Activated CD4-positive, alpha-beta T cell treated with anti-CD3 and anti-CD28 coated beads for 48 hours (primary cell): ENCODE measurements at places on chromosomes 12 and 14.

- no peak for DNase-seq
Measured at GRCh38 chr12:104106965-104107364, 31.0 kb downstream of the NFYB start.

DNA sequence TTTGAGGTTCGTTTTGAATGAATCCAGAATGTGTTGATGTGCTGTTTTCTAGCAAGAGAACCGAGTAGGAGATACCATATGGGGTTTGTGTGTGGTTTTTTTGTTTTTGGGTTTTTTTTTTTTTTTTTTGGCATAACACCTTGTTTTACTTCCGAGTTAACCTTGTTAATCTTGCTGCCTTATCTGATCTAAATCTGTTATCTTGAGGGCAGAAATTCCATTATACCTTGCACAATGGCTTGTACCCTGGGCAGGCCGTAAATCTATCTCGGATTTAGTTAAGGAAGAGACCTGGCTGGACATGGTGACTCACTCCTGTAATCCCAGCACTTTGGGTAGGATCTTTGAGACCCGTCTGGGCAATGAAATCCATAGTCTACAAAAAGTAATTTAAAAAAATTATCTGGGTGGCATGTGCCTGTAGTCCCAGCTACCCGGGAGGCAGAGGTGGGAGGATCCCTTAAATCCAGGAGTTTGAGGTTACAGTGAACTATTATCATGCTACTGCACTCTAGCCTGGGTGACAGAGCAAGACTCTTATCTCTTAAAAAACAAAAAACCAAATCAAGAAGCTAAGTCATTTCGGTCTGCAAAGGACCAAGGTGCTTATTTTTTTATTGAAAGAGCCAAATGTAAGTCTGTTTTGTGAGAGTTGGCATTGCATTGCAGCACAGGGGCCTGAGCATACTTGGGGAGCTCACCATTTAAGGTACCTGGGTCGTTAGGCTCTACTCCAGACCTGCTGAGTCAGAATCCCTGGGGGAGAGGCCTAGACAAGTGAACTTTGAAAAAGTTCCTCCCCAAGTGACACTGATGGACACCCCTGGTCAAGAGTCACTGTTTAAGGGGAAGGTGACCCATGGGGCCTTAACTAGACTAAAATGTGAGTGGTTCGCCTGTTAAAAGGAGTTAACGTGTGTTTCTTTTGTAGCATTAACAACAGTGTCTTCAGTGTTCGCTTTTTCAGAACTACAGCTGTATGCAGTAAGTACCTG is 6.7 kb downstream of the DLST start:
- DNase-seq = no peak

DNA sequence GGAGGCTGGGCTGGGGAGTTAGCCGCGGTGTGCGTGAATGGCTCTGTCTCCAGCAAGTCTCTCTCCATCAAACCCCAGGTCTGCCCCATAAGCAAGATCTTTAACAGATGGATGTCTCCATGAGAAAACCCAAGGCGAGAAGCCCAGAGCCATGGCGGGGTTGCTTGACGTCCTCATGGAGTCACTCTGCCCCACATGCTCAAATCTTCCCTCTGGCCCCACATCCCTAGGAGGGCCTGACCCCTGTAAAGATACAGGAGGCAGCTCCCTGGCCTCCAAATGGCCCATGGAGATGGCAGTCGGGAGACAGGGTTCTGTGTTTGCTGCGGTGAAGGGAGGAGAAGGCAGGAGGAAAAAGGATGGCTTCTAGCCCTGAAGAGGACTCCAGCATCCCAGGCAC is 49.3 kb downstream of the C14orf132 start:
- no peak for DNase-seq

DNA sequence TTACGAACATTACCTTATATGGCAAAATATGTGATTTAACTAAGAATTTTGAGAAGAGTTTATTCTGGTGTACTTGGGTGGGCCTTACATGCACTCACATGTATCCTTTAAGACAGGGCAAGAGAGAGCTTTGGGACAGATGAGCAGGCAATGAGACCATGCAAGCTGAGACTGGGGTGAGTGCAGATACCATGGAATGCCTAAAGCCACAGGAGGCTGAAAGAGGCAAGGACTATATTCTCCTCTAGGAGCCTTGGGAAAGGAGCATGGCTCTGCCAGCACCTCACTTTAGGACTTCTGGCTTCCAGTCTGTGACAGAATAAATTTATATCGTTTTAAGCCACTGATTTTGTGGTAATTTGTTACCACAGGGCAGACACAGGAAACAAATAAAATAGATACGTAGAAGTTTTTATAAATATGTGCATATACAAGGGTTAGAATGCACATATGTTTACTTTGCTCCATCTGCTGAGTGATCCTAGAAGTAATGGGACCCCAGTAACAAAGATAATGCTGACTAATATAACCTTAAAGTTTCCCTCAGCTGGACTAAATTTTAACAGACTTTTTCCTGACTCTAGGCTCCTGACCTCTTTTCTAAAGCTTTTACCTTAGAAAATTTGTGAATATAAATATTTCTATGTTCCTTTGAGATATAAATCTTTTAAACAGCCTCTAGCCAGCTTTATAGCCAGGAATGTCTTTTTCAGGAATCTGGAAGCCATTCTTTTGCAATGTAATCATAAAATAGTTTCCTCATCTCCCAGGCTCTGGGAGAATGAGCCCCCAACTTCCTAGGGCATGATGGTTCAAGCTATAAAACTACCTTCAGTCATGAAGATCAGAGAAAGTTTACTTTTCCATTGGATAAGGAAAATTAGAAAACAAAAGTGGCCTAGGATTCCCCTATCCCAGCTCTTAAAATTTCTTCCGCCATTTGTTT is 216.8 kb downstream of the PPFIA2 start:
- no peak for DNase-seq
